ENCODE measurements at places on chromosomes 2 and 18.

DNA sequence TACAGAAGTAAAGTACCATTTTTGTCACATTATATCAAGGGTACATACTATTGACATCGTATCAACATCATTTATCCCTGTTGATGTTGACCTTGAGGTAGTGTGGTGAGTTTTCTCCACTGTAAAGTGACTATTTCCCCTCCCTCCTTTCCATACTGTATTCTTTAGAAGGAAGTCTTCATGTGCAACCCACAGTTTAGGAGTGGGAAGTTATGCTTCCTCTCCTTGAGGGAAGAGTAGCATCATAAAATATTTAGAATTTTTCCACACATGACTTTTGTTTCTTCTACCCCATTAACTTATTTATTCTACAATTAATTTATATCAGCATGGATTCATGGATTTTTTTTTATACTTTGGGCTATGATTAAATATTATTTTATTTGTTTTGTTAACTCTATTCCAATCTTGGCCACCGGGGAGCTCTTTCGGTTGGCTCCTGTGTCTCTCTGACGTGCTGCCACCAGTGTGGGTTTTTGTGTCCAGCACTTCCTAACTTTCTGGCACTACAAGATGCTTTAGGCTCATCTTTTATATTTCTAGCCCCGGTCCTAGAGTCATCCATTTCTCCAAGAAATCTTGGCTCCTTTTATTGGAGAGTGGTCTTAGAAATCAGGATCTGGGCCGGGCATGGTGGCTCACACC is 19.0 kb downstream of the AQP12B start:
- no peaks in the 10 kb centered on the region for H3K36me3 ChIP-seq
- no peak overlapping the region for H3K4me3 ChIP-seq
- H3K4me1 ChIP-seq: no peaks in the 10 kb centered on the region
- no peak for DNase-seq
- H3K27me3 ChIP-seq: peaks cover 32% of the 10 kb centered on the region
- H3K27ac ChIP-seq: no peak overlapping the region

GRCh38 chr2:226411205-226411604 is 388.4 kb downstream of the IRS1 start:
- no peak for DNase-seq
- peaks cover 25% of the 10 kb centered on the region for H3K4me1 ChIP-seq
- H3K27me3 ChIP-seq: no peaks in the 10 kb centered on the region
- peak overlapping the region; percentile 96 for H3K27ac ChIP-seq
- peaks cover 13% of the 10 kb centered on the region for H3K36me3 ChIP-seq

DNA sequence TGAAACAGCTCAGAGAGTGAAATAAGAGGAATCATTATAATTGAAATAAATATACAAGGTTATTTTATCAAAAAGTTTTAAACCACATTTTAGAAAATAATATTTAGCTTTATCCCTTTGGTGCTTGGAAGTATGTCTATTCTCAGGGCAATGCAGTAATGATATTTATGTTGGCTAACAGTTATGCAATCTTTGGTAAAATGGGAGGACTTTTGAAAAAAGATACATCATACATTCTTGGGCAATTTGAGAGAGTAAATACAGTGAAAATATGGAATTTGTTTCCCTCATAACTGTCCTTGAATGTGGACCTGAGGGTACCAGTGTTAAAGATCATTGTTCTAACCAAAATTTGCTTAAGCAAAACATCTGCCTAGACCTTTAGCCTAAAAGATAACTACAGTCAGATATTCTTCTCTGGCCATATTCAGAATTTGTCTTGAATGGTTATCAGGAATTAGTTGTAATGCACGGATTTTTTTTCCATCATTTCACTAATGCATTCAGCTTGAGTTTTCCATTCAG is 137.2 kb downstream of the LRRTM1 start:
- H3K27me3 ChIP-seq: no peaks in the 10 kb centered on the region
- H3K27ac ChIP-seq: no peak overlapping the region
- H3K4me3 ChIP-seq: no peak overlapping the region
- H3K36me3 ChIP-seq: no peaks in the 10 kb centered on the region
- H3K4me1 ChIP-seq: no peaks in the 10 kb centered on the region
- DNase-seq: no peak

DNA sequence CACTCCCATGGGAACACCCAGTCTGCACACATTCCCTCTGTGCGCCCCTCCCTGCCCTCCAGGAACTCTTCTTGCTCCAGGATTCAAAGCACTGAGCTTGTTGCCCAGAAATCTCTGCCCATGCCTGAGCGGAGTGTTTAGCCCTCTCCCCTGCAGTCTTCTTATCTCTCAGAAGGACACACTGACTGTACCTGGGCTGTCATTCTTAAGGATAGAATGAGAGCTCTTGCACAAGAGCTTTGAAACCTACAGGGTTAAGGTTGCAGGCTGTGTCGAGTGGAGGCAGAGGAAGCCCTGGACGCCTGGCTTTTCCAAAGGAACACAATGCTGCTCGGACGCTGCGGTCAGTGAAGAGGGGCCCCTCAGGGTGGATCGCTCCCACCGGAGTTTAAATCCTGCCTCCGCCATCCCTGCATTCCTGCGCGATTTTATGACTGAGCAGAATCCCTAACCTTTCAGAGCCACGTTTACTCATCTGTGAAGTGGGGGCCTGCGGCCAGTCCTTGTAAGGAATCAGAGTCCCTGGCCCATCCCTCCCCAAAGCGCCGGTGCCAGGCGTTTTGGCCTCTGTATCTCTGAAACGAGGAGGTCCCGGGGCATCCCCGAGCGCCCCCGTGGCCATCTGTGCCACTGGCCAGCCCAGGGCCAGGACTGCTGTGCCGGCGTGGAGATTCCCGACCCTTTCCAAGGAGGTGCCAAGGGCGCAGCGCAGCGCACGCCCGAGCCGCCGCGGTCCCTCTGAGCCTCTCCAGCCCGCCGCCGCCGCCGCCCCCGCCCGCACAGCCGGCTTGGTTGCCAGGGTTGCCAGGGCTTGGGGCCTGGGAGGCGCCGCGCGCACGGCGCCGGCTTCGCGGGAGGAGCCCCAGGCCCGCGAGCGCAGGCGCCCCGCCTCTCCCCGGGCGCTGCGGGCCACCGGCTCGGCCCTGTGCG is 58.9 kb downstream of the FAM168B start:
- no peaks in the 10 kb centered on the region for H3K36me3 ChIP-seq
- DNase-seq: no peak
- H3K27me3 ChIP-seq: no peaks in the 10 kb centered on the region

DNA sequence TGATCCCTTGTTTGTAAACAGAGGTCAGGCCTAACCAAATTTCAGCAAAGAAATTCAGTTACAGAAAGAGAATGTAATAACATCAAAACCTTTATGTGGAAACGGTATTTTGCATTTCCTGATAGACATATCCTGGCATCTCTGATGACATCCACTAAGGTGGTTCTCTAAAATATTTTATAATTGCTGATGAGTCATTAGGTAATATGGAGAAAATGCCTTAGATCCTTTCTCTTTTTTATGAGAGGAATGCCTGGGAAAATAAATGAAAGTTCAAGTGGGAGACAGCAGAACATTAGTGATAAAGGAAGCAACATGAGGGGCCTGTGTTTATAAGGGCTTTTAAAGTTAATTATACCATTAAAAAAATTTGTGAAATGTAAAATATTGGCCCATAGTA is 72.6 kb downstream of the PLCL1 start:
- 0 out of 2 replicates have a peak, but pooled peaks cover 8% of the 10 kb centered on the region for H3K27me3 ChIP-seq
- DNase-seq: no peak
